ENCODE measurements at places on chromosomes 2 and 18. TPM values are rescaled to one million over a fixed set of nuclear protein-coding genes. Genes with fewer than 3 reads are reported as not detected.

C2orf78 gene
- total RNA-seq: 1.5 TPM

- DNase-seq: no peak
These were observed 69.3 kb downstream of the CD226 start for GRCh38 chr18:69878213-69878933.

DNA sequence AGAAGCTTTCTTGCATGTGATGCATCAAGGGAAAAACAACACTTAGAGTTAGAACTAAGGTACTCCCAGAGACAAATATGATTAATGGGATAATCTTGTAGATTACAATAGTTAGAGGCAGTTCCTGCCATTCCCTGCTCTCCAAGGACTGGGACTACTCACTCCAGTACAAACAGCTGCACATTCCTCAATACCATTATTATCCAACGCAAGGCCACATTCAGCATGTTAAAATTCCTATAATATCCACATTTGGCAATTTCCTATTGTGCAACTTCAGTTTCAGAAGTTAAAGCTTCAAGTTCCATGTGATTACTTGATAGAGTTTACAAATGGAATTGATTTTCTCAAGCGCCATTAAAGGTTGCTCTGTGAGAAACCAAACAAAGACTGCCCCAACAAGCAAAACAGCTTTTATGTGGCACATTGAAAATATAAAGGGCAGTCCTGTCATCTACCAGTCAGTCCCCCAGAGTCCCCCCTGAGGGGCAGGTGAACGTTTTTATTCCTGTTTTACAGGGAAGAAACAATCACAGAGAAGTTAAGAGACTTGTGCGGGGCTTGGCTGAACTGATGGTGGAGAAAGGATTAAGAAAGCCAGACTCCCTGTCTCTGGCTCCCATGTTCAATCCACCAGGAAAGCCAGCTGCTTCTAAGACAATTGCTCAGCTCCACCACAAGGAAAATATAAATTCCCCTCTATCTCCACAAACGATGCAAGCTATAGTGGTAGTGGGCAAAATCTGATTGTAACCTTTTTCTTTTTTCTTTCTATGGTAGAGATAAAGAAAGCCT, 72.6 kb downstream of the TXNL1 start:
- no peak for DNase-seq

- no peak for DNase-seq
These were observed 90.2 kb downstream of the BCL11A start for GRCh38 chr2:60463249-60463648.

GRCh38 chr2:144708626-144709025, 188.7 kb upstream of the ZEB2 start:
- DNase-seq: no peak

DNA sequence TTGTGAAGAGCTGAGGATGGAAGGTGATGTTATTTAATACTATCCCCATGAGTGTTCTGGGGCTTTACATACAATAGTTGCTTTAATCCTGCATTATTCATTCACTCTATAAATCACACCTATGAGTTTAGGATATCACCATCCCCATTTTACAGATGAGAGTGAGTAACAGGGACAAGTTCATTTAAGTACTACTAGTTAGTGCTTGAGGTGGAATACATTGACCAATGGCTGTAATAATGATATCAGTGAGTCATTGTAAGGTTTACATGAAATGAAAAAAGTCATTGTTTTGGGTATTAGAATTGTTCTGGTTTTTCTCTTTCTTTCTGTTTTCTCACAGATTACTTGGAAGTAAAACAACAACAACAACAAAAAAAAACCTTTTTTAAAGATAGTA, 42.5 kb downstream of the TANC1 start:
- no peak for DNase-seq

GRCh38 chr2:196587056-196587455, 52.5 kb upstream of the CCDC150 start:
- DNase-seq: no peak

AQP12B gene
- total RNA-seq: not detected

LIMS2 gene
- 3.7 TPM for total RNA-seq

ALKAL2 gene
- total RNA-seq: not detected

GRCh38 chr2:23346781-23347180, 38.2 kb upstream of the KLHL29 start:
- no peak for DNase-seq

GRCh38 chr2:70520825-70521224, 32.8 kb downstream of the TGFA start:
- no peak for DNase-seq

CD8B2 gene
- total RNA-seq: not detected

GRCh38 chr2:11032396-11032795, 120.7 kb downstream of the KCNF1 start:
- DNase-seq: no peak

GRCh38 chr2:160460333-160460731, 33.3 kb downstream of the RBMS1 start:
- no peak for DNase-seq

GRCh38 chr2:5007596-5007995, 684.6 kb upstream of the SOX11 start:
- no peak for DNase-seq

GRCh38 chr2:238644095-238645081, 203.5 kb upstream of the TWIST2 start:
- peak; percentile 68 for DNase-seq

All from HCT116 (cell line).